ENCODE measurements at places on chromosomes 3 and 15. TPM values are rescaled to one million over a fixed set of nuclear protein-coding genes. Genes with fewer than 3 reads are reported as not detected.

Gene ACOX2
- 8.7 TPM for total RNA-seq

Gene FBXO45
- 3.8 TPM for total RNA-seq

Gene ST3GAL6
- 6.5 TPM for total RNA-seq

Gene CASR
- total RNA-seq = 9.0 TPM

Gene ARRDC4
- 10.8 TPM for total RNA-seq

Gene DYNLT2B
- 2.7 TPM for total RNA-seq

Gene GOLGA6D
- total RNA-seq = not detected

Gene CHRNA5
- total RNA-seq = 1.7 TPM

Gene GNAT1
- not detected for total RNA-seq

Gene EFCC1
- total RNA-seq = 0.79 TPM

Gene LMOD3
- not detected for total RNA-seq

Gene CADPS
- total RNA-seq = 24.9 TPM

Gene ZMYND10
- 1.3 TPM for total RNA-seq

Gene PLCH1
- 4.4 TPM for total RNA-seq

Gene SLC15A2
- total RNA-seq = 5.2 TPM

Gene CAND2
- 1.6 TPM for total RNA-seq

Gene ZNF662
- total RNA-seq = 5.7 TPM

Gene ATR
- 9.2 TPM for total RNA-seq

Gene SNAPC5
- total RNA-seq = 12.9 TPM
